ENCODE measurements at places on chromosomes 13 and 19.

- no peak overlapping the region for H3K27ac ChIP-seq
- no peaks in the 10 kb centered on the region for H3K27me3 ChIP-seq
- DNase-seq: no peak
Observed at GRCh38 chr13:50544211-50544610, 299.3 kb downstream of the DLEU7 start.

GRCh38 chr19:37970699-37971098 lies 63.7 kb downstream of the SIPA1L3 start:
- H3K4me1 ChIP-seq: no peaks in the 10 kb centered on the region
- H3K27me3 ChIP-seq: no peaks in the 10 kb centered on the region
- H3K36me3 ChIP-seq: no peaks in the 10 kb centered on the region
- H3K27ac ChIP-seq: no peak overlapping the region
- no peak for DNase-seq
- H3K4me3 ChIP-seq: no peak overlapping the region

GRCh38 chr13:80161896-80162295 lies 179.0 kb downstream of the SPRY2 start:
- no peak for DNase-seq
- no peaks in the 10 kb centered on the region for H3K4me1 ChIP-seq
- no peak overlapping the region for H3K27ac ChIP-seq
- no peaks in the 10 kb centered on the region for H3K27me3 ChIP-seq
- no peaks in the 10 kb centered on the region for H3K36me3 ChIP-seq

GRCh38 chr19:44954649-44955504 lies at the start of gene CLPTM1:
Gene CLPTM1 (plus strand): TSS chr19:44955380. CDS start chr19:44955396, 16 bp downstream.
- peak within 1 kb of the TSS; percentile 96 for H3K4me3 ChIP-seq
- H3K27ac ChIP-seq: peak within 1 kb of the TSS; percentile 91
- no peaks in the 10 kb centered on the region for H3K27me3 ChIP-seq
- DNase-seq: peak; percentile 96

GRCh38 chr13:30103161-30103840 lies 204.1 kb downstream of the KATNAL1 start:
- H3K27ac ChIP-seq: no peak overlapping the region
- H3K4me1 ChIP-seq: no peaks in the 10 kb centered on the region
- no peaks in the 10 kb centered on the region for H3K36me3 ChIP-seq
- DNase-seq: no peak
- no peak overlapping the region for H3K4me3 ChIP-seq
